ENCODE measurements at places on chromosomes 16 and 17.

DNA sequence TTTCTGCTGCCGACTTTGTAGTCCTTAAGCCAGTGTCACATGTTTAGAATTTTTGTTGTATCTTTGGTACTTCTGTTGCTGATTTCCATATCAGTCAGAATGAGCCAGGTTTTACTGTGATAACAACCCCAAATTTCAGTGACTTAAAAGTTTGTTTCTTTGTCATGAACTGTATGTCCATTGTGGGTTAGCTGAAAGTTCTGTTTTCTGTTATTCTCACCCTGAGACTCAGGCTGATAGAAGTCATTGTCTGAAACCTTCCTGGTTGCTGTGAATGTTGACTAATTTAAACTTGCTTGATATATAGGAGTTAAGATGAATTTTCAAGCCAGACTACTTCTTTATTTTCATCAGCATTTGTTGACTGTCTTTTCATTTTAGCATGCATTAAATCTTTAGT is 68.8 kb downstream of the MRTFB start:
- DNase-seq = no peak

GRCh38 chr16:87464691-87465300 is 28.0 kb downstream of the ZCCHC14 start:
- DNase-seq = no peak

- DNase-seq = peak; percentile 26
Observed at GRCh38 chr16:90020838-90021382, 1.7 kb upstream of the DBNDD1 start.

DNA sequence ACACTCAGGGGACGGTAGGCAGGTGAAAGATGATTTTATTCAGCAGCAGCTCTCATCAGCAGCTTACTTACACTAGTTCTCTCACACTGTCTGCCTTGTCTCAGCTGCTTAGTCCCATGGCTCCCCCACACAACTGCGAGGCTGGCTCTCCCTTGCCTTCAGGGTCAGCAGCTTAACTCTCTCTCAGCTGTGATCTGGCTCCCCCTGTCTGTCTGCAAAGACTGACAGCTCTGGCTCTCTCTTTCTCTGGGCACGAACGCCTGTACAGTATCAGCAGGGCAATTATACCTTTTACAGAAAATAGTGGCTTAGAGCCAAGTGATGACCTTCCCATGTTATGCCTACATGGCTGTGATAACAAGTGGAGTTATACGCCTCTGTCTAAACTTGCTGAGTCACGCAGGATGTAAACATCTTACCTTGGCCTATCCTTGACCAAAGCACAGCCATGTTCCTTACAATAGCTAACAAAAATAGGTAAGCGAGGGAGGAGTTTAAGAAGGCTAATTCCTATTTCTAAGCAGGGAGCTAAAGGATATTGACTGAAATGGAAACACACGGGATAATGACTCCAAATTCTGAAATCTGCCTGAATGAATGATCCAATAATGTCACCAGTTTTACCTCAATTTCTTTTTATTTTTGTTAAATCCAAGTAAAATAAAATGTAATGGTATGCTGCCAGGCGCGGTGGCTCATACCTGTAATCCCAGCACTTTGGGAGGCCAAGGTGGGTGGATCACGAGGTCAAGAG is 1.1 kb upstream of the NDUFAB1 start:
- DNase-seq = no peak

DNA sequence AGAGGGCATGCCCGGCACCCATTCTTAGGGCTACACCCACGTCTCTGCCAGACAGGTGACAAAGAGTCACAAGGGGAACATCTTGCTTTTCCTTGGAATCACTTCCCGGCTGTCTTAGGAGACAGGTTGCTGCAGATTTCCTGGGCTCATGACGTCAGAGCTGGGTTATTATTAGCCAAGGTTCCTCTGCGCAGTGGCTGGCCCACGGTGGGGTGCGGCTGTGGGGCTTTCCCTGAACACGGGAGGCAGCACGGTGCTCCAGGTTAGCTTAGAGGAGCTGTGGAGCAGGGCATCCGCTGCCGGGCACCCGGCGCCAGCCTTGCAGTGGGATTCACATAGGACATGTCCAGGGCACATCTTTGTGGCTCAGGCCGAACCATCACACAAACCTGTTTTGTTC is 118.0 kb upstream of the PLCG2 start:
- DNase-seq = no peak

DNA sequence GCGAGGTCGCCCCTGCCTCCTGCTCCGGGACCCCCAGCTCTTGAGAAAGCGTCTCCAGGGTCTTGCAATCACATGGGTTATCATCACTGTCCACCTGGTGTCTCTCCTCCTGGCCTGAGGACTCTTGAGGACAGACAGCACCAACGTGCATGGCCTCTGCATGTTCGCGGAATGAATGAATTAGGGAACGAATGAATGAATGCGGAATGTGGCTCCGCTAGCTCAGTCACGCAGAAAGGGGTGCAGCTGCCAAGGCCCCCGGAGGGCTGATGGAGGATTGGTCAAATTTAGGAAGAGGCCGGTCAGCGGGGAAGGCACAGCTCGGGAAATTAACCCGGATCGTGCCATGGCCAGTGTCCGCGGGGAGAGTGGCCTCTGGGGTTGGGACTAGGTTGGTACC is 3.3 kb downstream of the FBXL16 start:
- no peak for DNase-seq

GRCh38 chr16:49596068-49596467 is 222.5 kb downstream of the C16orf78 start:
- DNase-seq = no peak

DNA sequence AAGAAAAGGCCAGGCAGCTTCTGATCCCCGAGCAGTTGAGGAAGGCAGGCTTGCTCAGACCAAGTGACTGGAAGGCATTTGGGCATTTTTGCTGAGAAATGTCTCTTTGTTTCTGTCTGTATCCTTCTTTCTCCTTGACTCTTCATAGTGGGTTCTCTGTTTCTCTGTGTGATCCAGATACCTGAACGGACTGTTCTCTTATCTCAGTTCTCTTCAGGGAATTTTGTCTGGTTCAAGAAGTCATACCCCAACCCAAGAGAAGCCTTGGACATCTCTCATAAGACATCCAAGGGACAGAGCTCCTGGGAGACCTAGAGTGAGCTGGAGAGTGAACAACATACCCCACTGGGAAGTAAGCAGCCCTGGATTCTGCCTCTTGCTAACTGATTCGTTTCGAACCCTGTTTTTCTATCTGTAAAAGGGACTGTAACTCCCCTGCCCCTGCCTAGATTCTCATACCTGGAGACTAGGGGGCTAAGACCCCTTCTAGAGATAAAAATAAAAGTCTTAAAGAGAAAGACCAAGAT is 541 bp downstream of the CCL3 start:
- no peak for DNase-seq

- no peak for DNase-seq
Observed at GRCh38 chr17:41633556-41634199, 9.3 kb upstream of the KRT17 start.

DNA sequence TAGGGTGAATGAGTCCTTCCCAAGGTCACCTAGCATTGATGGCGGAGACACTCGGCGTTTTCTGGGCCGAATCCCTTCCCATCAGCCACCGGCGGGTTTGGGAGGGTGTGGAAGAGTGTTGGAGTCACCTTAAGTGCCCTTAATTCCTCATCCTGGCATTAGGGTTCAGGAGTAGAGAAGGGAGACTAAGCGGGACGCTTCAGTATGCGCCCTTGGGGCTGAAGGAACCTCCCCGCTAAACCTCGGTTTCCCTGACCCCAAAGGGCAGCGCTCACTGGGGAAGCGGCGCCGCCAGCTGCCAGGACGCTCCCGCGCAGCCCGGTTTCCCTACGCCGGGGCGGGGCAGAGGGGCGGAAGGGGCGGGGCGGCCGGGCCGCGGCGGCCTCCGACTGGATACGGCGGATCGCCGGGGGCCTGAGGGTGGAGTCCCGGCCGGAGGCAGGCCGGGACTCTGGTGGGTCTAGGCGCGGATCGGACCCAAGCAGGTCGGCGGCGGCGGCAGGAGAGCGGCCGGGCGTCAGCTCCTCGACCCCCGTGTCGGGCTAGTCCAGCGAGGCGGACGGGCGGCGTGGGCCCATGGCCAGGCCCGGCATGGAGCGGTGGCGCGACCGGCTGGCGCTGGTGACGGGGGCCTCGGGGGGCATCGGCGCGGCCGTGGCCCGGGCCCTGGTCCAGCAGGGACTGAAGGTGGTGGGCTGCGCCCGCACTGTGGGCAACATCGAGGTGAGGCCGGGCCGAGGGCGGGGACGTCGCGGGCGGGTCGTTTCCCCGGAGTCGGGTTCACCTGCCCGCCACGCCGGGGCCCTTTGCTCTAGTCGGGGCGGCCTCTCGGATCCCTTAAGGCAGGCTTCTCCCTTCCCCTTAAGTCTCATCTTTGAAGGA is at the start of gene DHRS11:
Gene DHRS11 (plus strand): TSS at position 446 of the 882 bp plus-strand sequence. CDS start 131 bp downstream, at position 577.
- DNase-seq = peak; percentile 13

DNA sequence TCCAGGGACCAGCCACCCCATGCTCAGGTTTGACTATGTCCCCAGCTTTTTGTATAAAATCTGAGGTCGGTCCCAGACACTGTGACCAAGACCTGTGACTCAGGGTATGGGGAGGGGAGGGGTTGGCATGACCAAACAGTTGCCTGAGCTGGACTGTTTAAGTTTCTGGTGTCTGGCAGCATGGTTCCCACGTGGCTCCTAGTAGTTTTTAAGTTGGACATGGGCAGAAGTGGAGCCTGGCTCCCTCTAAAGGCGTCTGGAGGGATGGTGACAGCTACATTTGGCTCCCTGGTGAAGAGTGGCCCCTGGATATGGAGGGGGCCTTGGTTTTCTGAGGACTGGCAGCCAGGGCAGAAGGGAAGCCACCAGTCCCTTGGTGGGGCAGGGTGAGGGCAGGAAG is 7.9 kb downstream of the SMCR8 start:
- no peak for DNase-seq

DNA sequence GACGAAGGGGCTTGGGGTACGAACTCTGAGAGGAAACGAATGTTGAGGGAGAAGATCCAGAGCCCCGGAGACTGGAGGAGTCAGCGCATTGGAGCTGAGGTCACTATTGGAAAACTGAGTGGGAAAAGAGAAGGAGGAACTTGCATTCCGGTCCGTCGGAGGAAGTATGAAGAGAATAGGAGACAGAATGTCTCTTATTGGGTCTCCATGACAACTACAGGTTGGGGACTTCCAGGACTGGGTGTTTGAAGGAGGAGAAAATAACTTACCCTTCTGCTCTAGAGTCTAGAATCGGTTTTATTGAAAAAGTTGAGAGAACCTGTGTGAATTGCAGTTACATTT is 537 bp downstream of the GOSR1 start:
- DNase-seq = no peak

DNA sequence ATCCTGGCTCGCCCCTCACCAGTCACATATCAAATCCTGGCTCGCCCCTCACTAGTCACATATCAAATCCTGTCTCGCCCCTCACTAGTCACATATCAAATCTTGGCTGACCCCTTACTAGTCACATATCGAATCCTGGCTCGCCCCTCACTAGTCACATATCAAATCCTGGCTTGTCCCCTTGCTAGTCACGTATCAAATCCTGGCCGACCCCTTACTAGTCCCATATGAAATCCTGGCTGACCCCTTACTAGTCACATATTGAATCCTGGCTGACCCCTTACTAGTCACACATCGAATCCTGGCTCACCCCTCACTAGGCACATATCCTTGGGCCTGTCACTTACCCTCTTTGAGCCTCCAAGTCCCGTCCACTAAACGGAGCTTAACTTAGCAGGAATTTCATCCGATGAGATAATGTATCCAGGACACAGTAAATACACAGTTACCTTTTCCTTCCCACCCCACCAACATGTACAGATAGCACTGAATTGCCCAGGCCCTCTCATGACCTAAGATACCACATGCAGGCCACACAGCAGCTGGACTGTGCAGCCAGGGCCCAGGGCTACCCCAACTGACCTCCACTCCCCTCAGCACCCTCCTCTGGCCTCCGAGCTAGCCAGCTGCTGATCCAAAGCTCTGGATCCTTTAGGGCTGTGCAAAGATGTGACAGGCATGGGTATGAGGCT is 157.8 kb upstream of the RPH3AL start:
- no peak for DNase-seq

DNA sequence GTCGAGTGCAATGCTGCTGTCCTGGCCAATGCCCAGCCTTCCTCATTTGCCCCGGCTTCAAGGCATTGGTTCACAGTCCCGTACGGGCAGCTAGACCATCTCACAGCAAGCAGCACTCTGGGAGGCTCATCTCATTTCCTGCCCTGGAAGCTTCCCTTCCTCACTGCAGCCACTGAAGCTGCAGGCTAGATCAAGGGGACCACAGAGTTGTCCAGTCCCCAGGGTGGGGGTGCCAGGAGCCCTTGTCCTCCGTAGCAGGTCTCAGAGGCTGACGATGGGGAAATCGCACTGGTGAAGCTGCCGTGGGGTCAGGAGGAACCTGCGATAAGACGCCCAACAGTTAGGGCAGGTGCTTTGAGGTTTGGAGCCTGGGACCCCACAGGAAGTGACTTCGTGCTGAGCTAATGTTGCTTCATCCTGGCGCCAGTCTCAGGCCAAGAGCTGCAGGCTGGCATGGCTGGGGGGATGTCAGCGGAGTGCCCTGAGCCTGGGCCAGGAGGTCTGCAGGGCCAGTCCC is at the start of gene SPNS3:
Gene SPNS3 (plus strand): TSS at position 426 of the 517 bp plus-strand sequence. CDS start 28 bp downstream, at position 454.
- DNase-seq = no peak

- DNase-seq = no peak
Observed at GRCh38 chr17:51238255-51238887, 21.5 kb downstream of the MBTD1 start.

GRCh38 chr17:49980703-49981197 is 11.8 kb downstream of the DLX4 start:
- DNase-seq = no peak

DNA sequence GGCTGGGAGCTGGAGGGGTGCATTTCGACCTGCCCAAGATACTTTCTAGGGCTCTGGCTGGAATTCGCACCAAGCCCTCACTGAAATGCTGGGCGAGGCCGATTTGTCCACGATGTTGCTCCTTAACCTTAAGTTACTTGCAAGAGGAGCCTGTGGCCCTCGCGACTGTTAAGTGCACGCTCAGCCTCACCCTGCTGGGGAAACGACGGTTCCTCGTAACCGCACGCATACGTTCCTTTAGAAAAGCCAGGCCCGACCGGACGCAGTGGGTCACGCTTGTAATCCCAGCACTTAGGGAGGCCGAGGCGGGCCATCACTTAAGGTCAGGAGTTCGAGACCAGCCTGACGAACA is 607 bp upstream of the NCOR1 start:
- DNase-seq = no peak

- DNase-seq = no peak
Observed at GRCh38 chr16:12573730-12574383, 229.8 kb downstream of the CPPED1 start.

DNA sequence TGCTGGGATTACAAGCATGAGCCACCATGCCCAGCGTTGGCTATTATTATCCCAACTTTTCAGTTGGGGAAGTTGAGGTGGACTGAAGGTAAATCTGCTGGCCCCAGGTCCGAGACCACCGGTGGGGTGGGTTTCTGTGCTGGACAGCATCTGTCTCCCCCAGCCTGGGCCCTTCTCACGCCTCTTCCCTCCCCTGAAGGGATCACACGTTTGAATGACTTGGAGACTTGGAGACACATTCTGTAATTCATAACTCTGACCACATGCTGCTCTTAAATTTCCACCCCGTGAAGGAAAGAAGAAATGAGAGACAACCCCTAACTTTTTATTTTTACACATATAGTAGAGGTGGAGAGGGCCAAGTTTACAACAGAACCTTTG is 109.8 kb downstream of the MSI2 start:
- DNase-seq = no peak

Data from NCI-H2081 treated with DMSO at 0.1 percent for 48 hours (cell line).